ENCODE measurements at places on chromosomes 2 and 18.

- DNase-seq, result no peak
Measured at GRCh38 chr2:68970566-68971265, 3.7 kb upstream of the GKN1 start.

DNA sequence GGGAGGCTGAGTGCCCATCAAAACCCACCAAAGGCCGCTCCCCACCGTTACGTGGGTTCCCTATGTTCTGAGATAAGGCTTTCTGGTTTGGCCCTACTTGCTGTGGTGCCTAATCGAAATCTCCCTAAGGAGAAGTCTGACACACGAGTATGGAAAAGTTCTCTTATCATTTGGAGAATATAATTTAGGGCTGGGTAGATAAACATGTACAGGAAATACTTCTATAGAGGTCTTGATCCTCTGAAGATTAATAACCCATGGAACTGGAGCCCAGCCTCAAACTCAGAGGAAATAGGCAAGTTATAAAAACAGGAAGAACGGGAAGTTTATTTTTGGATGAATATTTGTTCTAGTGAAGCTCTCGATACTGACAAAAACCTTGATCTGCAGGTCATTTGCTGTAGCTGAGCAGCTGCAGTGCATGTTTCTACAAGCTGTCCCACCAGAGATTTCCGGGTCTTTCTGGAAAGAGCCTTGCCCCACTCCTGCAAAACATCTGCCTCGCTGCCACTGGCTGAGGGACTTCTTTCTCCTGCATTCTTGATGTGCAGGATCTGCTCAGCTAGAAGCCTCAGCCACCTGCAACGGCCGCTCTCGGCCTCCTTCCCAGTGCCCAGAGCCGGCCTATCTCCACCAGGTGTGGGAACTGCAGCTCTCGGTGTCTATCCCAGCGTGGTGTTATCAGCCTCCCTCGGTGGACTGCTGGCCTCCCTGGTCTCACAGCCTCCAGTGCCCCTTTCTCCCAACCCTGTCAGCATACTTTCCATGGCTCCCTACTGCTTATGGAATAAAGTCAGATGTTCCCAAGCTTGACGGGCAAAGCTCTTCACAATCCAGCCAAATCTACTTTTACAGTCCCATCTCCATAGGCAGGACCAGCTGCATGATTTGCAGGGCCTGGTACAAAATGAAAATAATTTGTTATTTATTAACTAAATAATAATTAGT lies 48.6 kb downstream of the SPRED2 start:
- no peak for DNase-seq

- DNase-seq, result no peak
Measured at GRCh38 chr18:78785706-78786105, 193.9 kb upstream of the SALL3 start.

DNA sequence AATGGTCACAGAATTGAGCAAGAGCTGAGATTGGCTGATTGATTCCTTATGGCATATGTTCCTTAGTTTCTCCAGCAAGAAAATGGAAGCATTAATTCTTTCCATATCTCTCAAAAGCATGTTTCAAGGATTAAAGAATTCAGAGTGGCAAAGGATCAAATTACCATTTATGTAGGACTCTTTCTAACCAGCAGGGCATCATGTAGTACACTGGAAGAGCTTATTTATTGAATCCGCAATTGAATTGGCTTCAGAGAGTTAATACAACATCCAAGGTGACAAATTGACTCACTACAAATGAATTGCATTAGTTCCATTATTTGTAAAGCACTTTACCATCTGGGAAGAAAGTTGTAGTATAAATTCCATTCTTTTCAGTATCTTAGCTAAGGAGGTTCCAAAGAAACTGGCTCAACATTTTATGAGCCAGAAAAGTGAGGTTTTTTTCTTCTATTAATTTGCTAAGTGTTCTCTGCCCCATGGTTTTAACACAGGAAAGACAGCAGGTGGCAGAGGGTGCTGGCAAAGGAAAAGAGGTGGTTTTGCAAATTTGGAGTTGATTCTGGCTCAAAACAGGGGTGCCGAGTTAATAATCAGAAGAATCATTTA lies 409.9 kb downstream of the MTX2 start:
- DNase-seq, result no peak

DNA sequence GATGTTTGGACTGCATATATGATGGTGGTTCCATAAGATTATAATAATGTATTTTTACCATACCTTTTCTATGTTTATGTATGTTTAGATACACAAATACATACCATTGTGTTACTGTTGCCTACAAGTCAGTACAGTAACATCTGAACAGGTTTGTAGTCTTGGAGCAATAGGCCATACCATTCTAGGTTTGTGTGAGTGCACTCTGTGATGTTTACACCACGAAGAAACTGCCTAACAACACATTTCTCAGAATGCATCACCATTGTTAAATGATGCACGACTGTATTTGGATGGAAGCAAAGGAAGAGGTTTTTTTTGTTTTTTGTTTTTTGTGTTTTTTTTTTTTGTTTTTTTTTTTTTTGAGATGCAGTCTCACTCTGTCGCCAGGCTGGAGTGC lies 9.5 kb downstream of the DUSP19 start:
- DNase-seq, result no peak

- DNase-seq, result no peak
Measured at GRCh38 chr18:70216788-70217187, 11.3 kb upstream of the RTTN start.

DNA sequence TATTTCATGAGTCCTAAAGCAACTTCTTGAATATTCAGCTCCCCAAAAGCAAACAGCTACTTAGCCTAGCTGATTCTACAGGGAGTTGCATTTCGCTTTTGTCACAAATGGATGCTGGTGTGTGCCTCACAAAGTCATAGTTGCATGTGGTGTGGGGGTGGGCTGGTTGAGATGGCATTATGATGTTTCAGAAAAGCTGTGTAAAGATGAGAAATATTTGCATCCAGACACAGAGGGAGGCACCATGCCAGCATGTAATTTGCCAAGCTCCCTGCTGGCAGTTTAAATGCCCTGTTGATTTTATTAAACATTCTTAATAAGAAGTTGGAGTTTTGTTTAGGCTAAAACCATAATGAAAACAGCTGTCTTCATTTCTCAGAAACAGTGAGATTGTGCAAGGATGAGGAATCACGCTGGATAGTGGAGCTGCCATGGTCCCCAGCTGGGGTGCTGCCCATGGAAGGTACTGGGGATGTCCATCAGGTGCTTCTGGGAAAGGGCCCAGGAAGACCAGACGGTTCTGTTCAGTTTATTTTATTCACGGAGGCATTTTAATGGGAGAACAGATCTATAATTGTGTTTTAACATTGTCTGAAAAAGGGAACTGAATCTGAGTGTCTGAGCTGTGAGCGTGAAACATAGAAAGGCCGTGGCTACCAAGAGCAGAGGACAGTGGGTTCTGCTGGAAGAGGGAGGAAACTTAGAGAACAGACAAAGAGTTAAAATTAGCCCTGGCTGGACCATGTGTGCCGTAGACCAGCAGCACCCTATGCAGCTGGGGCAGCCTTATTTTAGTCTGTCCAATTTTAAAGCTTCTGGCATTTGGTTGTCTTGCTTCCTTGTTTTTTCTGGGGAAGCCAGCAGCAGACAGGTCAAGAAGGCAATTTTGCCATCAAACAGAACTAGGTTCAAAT lies 177.1 kb downstream of the FAM210A start:
- no peak for DNase-seq

- DNase-seq, result peak; percentile 22
Measured at GRCh38 chr18:23377669-23378301, 75.3 kb upstream of the RIOK3 start.

- no peak for DNase-seq
Measured at GRCh38 chr18:68847219-68847837, 49.4 kb downstream of the CCDC102B start.

- no peak for DNase-seq
Measured at GRCh38 chr18:52620926-52621439, 281.0 kb downstream of the DCC start.

DNA sequence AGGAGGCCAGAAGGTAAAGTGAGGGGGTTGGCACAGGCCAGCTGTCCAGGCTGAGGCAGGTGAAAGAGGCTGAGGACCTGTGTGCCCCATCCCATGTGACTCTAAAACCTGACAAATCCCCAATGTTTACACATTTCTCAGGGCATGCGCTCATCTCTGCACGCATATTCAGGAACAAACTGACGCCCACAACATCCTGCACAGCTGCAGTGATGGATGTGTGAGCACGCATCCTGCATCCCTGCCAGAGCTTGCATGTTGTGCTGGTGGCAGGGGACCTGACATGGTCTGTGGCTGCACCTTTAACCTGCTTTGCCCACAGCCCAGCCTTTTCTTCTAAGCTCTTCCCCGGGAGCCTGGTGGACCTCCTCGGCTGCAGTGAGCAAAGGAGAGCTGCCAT lies 83.1 kb downstream of the FBXO15 start:
- no peak for DNase-seq

DNA sequence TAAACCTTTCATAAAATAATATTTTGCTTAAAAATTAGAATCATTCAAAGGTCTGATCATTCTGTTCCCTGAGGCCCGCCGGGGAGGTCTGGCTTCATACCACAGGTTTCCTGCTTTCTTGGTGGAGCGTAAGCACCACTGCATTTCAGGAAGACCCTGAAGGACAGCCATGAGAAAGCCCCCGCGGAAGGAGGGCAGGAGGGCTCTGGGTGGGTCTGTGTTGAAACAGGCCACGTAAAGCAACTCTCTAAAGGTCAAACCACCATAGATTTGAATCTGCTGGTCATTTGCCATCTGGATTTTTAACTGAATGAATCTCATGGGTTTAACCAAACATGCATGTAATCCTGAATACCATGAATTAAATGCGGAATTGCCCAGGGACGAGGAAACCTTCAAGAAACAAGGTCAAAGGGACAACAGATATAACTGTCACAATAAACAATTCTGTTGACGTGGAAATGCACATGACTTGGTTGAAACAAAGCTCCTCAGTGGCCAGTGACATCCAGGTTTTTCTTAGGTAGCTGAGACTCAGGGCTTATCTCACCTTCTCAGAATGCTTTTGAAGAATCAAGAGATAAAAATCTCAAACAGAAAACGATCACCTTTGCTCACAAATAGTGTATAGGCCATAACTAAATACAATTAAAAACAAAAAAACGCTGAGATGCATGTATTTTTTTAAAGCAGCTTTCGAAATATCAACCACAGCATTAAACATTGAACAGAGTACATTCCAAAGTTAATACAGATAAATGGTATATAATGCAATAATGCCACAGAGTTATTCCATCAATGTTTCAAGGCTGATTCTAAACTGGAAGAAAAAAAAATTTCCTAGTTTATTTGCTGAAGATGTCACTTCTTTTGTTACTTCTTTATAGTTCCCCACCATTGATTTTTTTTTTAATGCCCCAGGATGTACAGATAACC lies 193.2 kb downstream of the BCL2 start:
- no peak for DNase-seq

DNA sequence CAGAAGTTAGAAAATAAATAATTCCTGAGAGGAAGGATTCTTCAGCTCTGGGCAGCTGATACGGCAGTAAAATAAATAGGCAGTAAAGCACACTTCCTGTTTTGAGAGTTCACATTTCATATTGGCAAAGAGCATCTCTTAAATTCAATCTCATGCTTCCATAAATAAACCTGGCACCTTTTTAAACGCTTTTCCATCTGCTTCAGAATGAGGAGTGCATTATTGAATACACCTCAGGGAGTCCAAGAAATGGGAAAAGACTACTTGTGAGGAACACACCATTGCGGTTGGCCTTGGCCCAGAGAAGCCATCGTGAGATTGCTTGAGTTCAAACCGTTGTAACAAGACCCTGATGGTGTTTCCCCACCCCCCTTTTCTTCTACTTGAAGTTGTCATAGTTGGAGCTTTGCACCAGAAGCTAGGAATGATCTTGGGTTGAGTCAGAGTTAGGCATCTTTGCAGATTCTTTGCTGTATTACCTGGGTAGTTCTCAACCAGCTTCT lies 123.9 kb downstream of the RDH14 start:
- no peak for DNase-seq

- no peak for DNase-seq
Measured at GRCh38 chr2:134199123-134199522, 54.7 kb upstream of the MGAT5 start.

GRCh38 chr2:7780321-7780720 lies 863.1 kb downstream of the RNF144A start:
- DNase-seq, result no peak

GRCh38 chr2:148273158-148273691 lies 252.3 kb downstream of the MBD5 start:
- DNase-seq, result no peak

DNA sequence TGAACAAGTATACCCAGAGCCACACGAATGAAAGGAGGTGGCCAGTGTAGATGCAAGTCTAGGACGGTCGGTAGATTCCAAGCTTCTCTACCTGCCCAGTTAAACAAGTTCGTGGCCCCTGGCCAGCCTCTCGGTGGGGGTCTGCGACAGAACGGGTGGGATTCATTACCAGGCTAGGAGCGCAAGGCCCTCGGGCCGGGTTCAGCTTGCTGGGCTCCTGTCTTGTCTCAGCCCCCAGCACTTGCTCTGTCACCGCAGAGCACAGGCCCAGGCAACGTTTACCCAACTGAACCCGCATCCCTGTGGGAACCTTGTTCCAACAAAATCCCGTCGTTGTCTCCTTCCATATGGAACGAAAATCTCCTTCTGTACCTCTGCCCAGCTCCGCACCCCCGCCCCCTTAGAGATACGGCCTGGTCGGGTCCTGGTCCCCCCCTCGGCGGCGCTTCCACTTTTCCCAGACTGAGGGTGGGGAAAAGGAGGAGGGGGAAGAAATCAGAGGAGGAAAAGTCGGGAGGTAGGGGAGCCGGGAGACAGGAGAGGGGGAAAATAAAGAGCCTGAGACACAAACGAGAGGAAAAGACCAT lies 1.9 kb upstream of the EMX1 start:
- no peak for DNase-seq

DNA sequence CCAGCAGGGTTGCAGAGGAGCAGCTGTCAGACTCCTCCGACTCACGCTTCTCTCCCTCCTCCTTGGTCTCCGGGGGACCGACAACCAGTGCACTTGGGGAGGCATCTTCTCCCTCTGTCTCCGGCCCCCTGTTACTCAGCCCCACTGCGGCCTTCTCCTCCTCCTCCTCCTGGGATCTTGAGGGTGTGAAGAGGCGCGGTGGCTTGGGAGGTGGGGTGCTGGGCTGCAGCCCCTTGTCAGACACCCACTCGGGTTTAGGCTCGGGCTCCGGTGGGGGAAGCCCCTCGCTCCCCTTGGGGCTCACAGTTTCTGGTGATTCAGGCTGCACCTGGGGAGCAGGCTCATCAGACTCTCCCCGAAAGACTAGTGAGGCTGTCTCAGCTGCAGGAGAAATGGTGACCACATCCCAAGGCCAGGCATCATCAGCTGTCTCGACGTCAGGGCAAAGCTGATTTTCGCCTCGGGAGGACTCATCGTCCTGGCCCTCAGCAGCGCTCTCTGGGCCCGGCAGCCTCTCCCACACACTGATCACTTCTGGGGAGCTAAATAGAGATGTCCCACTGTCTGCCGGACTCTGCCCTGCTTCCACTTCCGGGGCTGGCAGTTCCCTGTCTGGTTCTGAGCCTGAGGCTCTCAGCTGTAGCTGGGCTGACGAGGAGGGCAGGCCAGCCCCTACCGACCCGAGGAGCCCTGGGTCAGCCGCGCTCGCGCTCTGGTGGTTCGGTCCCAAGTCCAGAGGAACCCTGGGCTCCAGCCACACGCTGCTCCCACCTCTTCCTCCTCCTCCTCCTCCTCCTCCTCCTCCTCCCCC lies 9.0 kb upstream of the SFXN5 start:
- no peak for DNase-seq

- no peak for DNase-seq
Measured at GRCh38 chr2:149467436-149467835, 120.1 kb downstream of the MMADHC start.

GRCh38 chr2:200962811-200963123 lies 693 bp downstream of the ORC2 start:
- no peak for DNase-seq

Data from GM18507 (cell line).